ENCODE measurements at places on chromosomes 1 and 21.

- DNase-seq, result no peak
Measured at GRCh38 chr1:16146279-16147155, 9.4 kb downstream of the EPHA2 start.

DNA sequence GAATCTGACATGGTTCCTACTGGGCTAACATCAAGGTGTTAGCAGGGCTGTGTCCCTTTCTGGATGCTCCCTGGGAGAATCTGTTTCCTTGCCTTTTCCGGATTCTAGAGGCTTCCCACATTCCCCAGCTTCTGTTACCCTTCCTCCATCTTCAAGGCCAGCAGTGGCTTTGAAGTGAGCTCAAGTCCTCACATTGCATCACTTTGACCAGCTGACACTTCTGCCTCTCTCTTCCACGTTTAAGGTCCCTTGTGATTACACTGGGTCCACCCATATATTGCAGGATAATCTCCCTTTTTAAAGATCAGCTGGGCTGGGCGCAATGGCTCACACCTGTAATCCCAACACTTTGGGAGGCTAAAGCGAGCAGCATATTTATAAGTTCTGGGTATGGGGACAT lies 33.1 kb downstream of the CNST start:
- DNase-seq, result no peak

DNA sequence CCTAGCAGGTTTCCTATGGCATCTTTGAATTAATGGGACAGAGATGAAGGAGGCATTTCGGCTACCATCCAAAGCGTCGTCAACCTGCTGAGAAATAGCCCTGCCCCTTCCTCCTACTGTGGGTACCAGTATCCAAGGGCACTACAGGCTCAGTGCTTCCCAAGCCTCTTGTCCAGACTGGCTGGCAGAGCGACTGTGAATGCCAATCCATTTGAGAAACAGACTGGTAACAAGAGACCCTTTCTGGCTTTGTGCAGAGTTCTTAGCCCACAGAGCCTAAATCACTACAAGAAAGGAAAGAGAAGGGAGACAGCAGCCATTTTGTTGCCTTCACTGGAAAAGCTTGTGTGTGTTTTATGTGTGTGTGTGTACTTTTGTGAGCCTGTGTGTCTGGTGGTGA lies 115.5 kb downstream of the HMGB4 start:
- DNase-seq, result no peak

- no peak for DNase-seq
Measured at GRCh38 chr21:22885079-22885478, 1886.9 kb downstream of the NCAM2 start.

DNA sequence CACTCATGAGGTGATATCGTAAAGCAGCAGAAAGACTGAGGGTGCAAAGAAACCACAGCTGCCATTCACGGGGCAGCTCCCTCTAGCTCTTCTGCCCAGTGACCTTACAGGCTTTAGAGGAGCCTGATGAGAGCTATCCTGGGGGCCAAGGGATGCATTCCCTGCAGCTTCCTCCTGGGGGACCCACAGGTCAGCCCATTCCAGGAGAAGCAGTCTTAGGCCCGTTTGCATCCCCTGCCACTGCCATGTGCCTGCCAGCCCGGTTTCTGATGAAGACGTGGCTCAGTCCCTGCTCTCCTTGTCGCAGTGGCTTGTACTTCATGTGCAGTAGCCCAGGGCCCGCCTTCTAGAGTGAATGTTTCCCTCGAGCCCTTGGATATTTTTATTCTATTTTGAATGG lies 22.8 kb downstream of the ATP5PO start:
- no peak for DNase-seq

DNA sequence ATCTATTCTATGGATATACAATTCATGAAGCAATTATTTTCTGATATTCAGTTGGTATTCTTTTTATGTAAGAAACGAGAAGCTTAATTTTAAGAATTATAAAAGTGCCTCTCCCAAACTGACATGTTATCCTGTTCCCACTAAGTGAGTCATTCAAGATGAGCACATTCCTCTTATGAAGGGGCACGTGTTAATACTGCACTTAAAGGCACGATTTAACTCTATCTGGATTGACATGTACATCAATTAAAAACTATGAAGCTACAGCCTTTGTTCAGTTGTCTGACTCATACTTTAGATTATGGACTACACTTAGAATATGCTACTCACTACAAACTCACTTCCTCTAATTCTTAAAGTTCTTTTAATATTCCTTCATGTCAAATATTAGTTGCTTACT lies 111.6 kb downstream of the CYYR1 start:
- no peak for DNase-seq
